ENCODE measurements at places on chromosomes 11 and 22.
A peak's percentile ranks its signal among the peaks of the same experiment; 100 is the strongest.

- no peak for DNase-seq
Measured at GRCh38 chr11:125724125-125724524, 22.0 kb upstream of the PATE1 start.

GRCh38 chr22:46734830-46735453 is 3.1 kb downstream of the CERK start:
- DNase-seq, result peak; percentile 67

- DNase-seq, result no peak
Measured at GRCh38 chr11:19455731-19456130, 215.0 kb upstream of the E2F8 start.

- peak; percentile 54 for DNase-seq
Measured at GRCh38 chr11:61476371-61476770, 32.2 kb upstream of the LRRC10B start.

DNA sequence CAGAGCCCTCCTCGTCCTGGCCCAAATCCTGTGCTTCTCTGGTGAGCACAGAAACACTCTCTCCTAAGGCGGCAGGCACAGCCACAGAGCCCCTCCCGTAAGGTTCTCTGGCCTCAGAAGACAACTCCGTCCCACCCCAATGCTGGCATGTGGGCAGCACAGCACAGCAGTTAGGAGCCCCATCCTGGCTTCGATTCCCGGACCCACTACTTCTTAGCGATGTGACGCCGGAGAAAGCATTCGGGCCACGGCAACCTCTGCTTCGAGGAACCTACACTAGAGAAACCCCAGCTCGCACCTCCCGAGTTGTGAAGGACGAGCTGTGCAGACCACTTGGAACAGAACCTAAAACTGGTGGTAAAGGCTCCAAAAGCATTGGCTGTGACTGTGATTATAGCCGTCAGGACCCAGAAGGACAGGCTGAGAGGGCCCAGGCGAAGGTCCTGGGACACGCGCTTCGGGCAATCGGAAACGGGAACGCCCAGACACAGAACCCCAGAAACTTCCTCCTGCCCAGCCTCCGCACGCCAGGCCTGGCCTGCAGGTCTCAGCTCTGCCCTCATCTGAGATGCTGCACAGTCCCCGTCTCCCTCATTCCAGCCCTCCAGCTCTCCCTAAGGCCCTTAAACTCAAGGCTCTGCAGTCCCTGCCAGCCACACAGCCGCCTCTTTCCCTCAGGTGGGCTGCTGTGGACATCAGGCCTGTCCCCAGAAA is 26.6 kb downstream of the IGSF9B start:
- DNase-seq, result no peak

- DNase-seq, result no peak
Measured at GRCh38 chr22:41793871-41794270, 6.6 kb upstream of the CCDC134 start.

Measured in inflammatory macrophage treated with lipopolysaccharide for 1 hour (primary cell).